ENCODE measurements at places on chromosomes 7 and 10.

DNA sequence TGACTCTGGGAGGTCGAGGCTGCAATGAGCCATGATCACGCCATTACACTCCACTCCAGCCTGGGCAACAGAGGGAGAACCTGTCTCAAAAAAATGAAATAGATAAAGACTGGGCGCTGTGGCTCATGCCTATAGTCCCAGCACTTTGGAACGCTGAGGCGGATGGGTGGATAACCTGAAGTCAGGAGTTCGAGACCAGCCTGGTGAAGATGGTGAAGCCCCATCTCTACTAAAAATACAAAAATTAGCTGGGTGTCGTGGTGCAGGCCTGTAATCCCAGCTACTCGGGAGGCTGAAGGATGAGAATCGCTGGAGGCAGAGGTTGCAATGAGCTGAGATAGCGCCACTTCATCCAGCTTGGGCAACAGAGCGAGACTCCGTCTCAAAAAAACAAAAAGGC lies 1.1 kb upstream of the DDX21 start:
- DNase-seq, result no peak

DNA sequence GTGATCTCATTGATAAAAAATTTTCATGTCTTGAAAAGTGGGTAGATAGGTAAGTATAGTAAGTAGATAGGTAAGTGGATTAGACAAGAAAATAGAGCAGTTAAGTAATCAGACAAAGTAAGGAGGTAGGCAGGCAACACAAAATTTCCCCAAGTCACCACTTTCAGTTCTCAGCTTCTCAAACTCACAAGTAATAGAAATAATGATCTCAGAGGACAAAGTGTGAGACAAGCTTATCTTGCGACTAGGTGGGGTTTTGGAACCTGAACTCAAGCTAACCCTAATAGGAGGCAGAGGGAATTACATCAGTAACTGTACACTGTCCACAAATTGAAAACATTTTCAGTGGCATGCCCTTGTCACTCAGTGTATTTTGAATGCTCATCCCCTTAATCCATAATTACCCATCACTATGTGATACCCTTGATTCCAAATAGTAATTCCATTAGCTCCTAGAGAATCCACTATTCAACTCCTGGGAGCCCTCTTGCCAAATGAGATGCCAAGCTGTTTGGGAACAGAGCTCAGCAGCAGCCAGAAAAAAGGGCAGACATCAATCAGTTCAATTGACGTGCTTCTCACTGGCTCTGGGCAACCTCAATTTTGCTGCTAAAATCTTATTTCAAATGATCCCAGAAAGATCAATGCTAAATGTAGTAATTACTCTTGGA lies 703.2 kb downstream of the XPNPEP1 start:
- DNase-seq, result no peak

- no peak for DNase-seq
Observed at GRCh38 chr10:71687480-71687879, 32.1 kb downstream of the C10orf105 start.

GRCh38 chr10:15585303-15585715 lies 134.4 kb downstream of the ITGA8 start:
- DNase-seq, result no peak

DNA sequence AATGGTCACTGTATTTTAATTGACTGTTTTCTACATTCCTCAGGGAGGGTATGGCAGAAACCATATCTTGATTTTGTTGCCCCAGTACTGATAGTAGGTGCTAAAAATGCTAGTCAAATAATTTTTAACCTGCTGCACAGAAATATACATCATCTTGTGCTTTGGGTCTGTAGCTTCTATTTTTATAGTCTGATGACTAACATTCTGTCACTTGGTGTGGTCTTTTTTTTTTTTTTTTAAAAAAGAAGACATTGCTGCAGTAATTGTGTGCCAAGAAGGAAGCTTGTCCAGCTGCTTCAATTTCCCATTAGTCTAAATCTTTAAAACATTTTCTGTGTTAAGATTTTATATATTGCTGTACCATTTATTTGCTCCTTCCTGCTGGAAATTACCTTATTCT lies 83.6 kb downstream of the ICA1 start:
- no peak for DNase-seq

All from stimulated activated CD4-positive, alpha-beta T cell treated with anti-CD3 and anti-CD28 coated beads, TNF-alpha, amount 100 ng/mL, for 1 hour (primary cell).